ENCODE measurements at places on chromosomes 2 and 18.

GRCh38 chr18:3269241-3269913 is 7.4 kb downstream of the MYL12B start:
- no peak for DNase-seq

- DNase-seq = no peak
These were observed 22.7 kb downstream of the ATAD2B start for GRCh38 chr2:23904215-23904614.

- no peak for DNase-seq
These were observed 98.2 kb upstream of the FHL2 start for GRCh38 chr2:105497094-105497493.

GRCh38 chr2:238789317-238789806 is 58.5 kb upstream of the TWIST2 start:
- DNase-seq = no peak

DNA sequence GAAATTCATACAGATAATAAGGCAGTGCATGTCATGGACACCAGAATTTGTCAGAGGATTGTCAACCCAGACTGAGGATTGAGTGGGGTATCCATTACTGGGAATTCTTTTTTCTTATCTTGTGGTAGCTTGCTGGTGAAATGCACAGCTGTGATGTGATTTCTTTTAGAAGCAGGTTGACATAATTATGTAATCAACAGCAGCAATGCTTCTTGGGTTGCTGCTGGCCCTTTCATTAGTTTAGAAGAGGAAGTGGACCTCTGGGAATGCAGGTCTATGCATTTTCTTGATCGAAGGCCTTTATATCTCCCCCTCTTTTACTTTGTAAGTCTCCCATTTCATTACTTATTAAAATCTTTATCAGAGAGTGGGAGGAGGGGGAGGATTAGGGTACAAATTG is 319.9 kb downstream of the AGPS start:
- DNase-seq = no peak

- no peak for DNase-seq
These were observed 111.2 kb downstream of the RAB3GAP1 start for GRCh38 chr2:135163306-135163705.

GRCh38 chr2:149329489-149330126 is 779 bp upstream of the LYPD6 start:
- no peak for DNase-seq

DNA sequence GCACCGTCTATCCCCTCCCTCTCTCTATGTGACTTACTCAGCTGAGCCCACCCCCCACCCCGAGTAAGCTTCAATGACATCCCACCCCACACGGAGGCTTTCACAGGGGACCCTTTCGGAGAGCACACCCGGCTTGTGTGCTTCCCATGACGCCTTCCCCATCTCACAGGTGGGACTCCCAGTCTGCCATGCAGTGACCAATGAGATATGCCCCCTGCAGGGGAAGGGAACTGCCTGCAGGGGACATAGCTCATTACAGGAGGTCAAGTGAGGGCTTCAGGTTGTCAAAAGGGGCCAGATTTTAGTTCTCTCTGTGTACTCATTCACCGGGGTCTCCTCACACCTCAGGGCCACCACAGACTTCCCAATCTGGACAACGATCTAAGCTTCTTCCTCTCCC is 112.6 kb downstream of the GAREM1 start:
- no peak for DNase-seq

DNA sequence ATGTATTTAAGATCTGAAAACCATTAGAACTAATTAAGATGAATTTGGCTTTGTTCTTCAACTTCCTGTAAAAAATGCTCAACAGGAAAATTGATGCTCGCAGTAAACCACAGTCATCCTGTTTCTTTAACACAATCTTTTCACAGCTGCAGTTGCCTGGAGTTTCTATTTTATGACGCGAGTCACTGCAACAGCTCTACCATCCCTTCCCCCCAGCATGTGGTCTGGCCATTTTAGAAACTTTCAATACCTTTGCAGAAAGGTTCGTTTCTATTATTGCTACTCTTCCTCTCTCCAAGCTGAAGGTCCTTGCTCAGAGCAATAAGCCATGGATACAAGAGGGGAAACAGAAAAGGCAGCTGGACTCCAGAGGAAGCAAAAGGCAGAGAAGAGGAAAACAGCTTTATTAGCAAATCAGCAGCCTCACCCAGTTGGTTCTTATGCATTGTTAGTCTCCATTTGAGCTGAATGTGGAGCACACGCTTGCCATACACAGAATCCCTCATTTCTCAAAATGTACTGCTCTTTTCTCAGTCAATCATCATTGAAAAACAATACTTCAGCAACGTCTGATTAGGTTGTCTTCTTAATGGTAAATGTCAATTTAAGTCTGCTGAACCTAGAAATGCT is 3.9 kb downstream of the WIPF1 start:
- DNase-seq = peak; percentile 58

GRCh38 chr2:9758741-9759140 is 84.5 kb upstream of the TAF1B start:
- DNase-seq = no peak

DNA sequence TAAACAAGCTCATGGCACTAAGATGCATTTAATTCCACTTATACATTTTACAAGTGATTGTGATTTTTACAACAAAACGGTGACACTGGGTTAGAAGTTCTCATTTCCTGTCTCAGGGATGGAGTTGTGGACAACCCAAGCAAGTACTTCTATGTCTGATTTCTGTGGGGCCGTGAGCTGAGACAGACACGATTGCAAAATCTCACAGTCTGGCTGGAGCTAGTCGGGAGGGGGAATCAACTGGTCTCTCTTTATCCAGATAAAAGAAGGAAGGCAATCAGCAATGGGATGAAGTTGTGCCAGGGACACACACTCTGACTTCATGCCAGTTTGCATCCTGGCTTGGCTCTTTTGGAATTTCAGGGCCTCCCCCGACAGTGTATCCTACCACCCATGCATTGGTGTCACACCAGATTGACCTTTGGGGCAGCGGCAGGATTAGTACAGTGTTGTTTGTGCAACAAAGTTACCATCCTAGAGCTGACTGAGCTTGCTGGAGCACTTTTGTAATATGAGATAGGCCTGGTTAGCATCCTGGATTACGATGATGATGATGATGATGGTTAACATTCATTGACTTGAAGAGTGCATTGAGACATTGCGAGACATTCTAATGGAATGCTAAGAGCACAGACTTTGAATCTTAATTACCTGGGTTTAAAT is 98.8 kb downstream of the CTAGE1 start:
- no peak for DNase-seq

GRCh38 chr18:58038063-58038462 is 6.0 kb upstream of the NEDD4L start:
- no peak for DNase-seq

GRCh38 chr2:20642055-20642971 is 8.6 kb downstream of the HS1BP3 start:
- DNase-seq = peak; percentile 84
